ENCODE measurements at places on chromosomes 12 and 14.
A peak's percentile ranks its signal among the peaks of the same experiment; 100 is the strongest.

GRCh38 chr12:96364092-96364700 is 36.0 kb downstream of the CDK17 start:
- no peak for DNase-seq

DNA sequence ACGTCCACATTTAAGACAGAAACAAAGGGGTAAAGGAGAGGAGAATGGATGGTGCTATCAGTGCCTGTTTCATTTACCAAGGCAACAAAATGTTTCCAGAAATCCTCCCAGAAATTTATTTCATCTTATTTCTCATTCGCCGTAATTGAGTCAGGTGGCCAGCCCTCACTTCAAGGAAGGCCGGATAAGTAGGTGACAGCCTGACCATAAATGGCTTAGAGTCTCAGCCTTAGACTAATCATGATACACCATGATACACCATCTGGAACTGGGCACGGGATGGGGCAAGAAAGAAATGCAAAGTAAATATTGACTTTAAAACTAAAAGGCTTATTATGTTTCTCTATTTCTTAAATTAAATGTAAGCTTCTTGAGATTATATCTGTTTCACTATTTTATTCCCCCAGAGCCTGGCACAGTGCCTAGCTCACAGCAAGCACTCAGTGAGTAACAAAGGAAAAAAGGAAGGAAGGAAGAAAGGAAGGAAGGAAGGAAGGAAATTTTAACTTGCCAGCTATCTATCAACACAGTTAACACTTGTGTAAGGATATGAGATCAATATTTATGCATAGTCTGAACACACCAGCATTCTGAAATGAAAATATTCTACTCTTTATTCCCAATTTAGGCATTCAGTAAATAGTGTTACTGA is 106.1 kb upstream of the FSCB start:
- DNase-seq, result no peak

DNA sequence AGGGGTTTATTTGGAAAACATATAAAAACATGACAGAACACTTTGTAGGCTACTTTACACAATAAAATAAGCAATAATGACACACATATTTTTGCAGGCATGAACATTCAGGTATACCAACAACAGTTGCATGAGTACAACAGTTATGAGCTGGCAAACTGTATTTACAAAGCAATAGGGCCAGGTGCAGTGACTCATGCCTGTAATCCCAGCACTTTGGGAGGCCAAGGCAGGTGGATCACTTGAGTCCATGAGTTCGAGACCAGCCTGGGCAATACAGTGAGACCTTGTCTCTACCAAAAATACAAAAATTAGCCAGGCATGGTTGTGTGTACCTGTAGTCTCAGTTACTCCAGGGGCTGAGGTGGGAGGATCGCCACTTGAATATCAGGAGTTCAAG is 101.1 kb downstream of the BMP4 start:
- no peak for DNase-seq

DNA sequence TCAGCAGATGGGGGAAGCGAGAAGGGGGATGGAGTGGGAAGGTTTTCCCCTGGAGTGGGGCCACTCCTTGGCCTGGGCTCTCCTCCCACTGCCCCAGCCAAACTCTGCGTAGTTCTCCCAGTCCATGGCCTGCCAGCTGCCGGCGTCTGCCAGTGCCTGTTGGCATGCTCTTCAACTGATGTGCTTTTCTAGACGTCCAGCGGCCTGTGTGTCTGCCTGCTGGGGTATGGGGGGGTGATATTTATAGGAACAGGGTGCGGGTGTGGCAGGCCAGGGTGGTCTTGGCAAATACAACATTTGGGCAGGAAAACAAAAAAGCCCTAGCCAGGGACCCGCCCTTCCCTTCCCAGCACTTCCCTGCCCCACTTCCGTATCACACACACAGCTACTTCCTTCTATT is 786.3 kb upstream of the NOVA1 start:
- DNase-seq, result no peak

DNA sequence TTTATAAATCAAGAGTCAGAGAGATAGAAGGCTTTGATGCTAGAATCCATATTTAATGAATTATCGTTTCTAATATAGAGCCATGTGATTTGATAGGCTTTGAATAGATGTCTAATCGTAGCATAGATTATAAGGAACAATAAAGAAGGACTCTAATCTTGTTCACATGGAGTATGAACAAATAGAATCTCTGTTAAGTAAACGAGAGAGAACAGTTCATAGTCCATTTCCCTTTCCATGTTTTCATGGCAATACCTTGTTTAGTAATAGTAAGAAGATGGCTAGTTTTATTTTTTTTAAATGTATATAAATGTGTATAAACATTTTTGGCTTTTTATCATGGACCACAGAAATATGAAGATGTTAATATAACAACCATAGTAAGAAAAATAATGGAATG is 32.3 kb upstream of the RAD51AP1 start:
- peak; percentile 11 for DNase-seq

GRCh38 chr14:105334383-105335230 is 20.1 kb downstream of the PACS2 start:
- no peak for DNase-seq

- DNase-seq, result no peak
Measured at GRCh38 chr12:75672200-75672599, 160.8 kb upstream of the KRR1 start.

DNA sequence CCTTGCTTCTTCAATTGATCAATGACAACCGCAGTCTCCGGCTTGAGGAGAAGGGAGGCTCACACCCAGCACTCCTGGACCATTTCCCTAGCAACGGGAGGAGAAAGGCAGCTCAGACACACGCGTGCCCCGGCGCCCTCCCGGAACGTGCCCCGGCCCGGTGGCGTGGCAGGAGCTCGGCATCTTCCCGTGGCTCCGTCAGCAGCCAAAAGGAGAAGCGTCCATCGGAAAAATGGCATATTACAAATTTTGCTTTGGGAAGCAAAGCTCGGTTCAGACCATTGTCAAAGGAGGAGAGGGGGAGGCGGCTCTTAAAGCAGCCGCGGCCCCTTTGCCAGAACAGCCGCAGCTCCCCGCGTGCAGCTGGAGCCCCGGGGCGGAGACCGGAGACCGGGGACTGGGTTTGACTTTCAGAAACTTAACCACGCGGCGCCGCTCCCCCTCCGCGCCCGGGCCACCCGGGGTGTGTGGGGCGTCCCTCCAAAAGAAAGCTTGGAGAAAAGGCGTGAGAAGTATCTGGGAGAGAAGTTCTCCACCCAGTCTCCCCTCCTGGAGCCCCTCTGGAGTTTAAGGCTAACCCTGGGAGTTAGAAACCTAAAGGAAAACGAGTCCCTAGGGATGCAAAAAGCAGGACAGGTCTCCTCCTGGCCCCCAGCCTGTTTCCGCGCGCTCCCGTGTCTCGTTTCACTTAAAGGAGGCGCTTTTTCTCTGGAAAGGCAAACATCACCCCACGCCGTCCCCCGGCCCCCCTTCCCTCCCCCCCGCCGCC is 545 bp downstream of the PPFIA2 start:
- no peak for DNase-seq

GRCh38 chr12:26283046-26283445 is 87.7 kb downstream of the SSPN start:
- DNase-seq, result no peak

GRCh38 chr14:104254735-104255400 is 116.5 kb downstream of the KIF26A start:
- DNase-seq, result no peak

DNA sequence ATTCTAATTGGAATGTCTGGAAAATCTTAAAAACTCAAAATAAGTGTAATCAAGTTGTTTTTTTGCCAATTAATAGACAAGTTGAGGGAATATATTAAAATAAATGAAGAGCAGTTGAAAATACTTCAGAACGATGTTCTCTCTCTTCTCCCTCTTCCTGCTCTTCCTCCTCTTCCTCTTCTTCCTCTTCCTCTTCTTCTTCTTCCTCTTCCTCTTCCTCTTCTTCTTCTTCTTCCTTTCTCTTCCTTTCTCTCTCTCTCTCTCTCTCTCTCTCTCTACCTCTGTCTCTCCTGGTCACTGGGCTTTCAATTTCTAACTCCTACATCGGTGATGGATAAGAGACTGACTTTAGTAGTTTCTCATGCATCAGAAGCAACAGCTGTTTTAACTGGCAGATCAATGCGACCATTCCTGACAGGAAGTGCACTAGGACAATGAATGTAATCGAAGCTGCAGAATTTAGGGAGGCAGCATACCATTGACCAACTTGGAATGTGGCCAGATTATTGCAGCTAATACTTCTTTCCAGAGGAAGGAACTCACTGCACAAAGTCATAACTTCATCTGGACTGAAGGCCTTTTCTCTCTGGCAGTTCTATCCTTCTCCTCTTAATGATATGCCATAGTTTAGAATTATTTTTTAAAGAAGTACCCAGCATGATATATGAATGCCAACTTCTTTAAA is 13.8 kb upstream of the TMTC2 start:
- DNase-seq, result no peak

GRCh38 chr14:20834899-20835298 is 32.3 kb upstream of the RNASE1 start:
- no peak for DNase-seq

GRCh38 chr14:103698380-103699260 is 16.6 kb downstream of the XRCC3 start:
- DNase-seq, result no peak

GRCh38 chr12:117518594-117519270 is 157.3 kb upstream of the NOS1 start:
- DNase-seq, result no peak

DNA sequence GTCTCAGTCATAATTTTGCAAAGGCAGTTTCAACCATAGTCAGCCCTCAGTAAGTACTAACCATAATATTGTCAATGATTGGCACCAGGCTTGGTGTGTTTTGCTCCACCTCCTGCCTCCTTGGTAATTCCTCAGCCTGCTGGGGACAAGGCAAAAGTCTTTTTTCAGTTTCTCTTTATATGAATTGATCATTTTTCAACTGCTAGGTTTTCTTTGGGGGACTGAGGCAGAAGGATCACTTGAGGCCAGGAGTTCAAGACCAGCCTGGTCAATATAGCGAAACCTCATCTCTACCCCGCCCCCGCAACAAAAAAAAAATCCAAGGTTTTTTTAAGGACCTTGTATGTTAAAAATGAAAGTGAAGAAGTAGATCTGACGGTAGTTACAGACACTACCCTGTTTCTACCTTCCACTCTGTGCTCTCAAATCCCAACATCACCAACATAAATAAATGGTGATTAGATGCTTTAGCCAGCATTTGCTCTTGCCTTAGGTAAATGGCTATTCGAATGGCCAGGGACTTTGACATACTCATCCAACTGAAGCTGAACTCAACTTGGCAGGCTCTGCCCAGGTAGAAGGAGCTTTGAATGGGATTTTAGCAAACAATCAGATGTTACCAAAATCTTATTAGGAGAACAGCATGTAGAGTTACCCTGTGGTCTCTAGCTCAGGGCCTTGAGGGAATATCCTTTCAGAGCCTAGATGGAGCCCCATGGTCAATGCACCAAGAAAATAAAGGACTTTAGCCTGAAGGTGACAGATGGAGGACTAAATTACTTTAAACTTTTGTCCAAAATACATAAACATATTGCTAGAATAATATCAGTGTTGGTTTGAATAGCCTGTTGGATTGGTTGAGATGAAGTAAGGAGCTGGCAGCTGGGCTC is 126.9 kb upstream of the AMIGO2 start:
- no peak for DNase-seq

DNA sequence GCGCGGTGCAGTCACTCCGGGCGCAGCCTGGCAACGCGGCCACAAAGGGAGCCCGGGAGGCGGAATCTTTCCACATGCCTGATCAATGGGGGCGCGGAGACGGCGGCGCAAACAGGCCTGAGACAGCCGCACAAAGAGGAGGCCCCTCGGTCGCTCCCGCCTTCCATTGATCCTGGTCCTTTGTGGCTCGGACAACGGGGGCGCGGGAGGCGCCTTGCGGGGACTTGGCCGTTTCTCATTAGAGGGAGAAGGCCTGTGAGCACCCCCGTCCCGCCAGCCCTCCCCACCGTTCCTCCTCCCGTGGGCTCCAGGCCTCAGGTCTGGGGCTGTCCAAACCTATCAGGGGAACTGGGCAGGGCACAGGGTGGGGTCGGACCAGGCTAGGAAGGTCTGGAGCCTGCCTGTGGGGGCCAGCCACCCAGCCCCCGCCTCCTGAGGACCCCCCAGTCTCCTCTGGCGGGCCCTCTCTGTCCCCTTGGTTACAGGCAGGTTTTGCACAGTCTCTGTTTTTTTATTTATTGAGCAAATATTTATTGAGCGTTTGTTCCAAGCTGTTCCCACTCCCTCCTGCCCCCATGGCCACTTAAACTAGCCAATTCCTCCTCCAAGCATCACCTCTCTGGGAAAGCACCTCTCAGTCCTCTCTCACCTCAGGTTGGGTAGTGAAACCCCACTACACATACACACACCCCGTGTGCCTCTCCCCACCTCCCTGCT is 29.0 kb upstream of the MSI1 start:
- DNase-seq, result no peak

DNA sequence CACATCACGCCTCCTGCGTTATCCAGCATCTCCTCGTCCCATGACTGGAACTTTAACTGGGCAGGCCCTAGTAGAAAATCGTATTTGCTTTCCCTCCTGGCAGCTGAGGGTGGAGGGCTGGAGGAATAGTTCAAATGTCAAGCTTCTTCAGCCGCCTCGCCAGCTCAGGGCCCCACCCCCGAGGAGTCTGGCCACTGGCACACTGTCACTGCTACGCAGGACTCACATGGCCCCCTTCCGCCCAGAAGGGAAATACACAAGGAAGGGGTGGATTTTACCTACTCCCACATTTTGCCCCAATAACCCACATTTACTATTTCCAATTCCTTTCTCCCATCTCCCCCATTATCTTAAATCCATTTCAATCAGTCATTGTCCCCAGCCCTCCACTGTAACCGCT is 8.6 kb downstream of the SLC6A13 start:
- DNase-seq, result no peak

DNA sequence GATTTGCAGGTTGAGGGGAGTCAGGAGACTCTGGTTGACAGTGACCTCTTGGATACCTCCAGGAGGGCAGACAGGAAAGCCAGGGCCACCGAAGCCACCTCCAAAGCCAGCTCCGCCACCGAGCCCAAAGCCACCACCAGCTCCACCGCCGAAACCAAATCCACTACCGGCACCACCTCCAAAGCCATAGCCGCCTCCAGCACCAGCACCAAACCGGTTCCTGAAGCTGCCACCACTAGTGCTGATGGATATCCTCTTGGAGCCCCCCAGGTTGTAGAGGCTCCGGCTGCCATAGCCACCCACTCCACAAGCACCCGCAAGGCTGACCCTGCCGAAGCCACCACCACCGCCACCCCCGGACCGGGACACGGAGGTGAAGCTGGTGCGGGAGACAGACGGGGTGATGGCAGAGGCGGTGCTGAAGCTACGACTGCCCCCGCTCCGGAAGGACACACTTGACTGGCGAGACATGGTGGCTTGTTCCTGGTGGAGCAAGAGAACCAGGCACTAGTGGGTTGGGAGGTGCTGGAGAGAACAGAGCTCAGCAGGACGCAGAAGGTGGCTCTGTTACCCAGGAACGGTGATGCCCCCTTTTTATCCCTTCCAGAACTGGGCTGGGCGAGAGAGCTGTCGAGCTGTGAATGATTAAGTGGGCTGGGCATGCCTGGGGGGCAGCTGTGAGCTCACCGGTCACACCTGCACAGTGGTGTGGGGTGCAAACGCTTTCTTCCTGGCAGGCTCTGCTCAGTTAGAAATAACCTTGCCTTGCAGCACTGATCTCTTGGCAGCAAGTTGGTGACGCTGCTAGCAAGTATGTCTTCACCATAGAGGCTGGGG is at the start of gene KRT5:
Gene KRT5 (minus strand): TSS at position 569 of the 837 bp plus-strand sequence. CDS start 98 bp downstream, at position 471.
- DNase-seq, result no peak
